ENCODE measurements at places on chromosomes 13 and 19.

DNA sequence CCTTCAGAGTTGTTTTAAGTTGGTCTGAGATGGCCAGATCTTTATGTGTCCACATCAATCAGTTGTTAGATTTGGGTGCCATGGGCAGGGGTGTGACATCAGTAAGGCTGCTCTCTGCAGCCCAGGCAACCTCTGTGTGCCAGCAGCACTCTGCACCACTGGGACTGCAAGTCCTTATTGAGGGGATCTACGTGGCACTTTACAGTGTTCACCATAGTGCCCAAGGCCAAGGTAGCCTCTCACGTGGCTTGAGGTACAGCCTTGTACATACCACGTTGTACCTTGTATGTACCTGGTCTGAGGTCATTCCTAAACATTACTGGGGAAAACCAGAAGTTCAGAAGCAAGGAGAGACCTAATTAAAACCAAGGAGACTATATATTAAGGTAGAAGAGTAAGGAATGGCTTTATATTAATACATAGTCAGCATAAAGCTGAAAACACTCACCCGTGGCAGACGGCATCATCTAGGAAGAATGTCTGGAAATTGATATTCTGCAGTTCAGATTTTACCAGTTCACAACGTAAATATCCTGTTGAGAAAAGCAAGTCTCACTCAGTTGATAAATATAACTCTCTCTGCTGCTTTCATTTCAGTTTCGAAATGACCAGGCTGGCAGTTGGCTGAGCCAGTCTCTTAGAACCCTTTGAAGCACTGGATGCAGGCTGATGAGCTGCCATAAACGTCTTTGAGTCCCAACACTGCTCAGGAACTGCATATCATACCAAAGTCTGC lies 128.8 kb downstream of the ZDHHC20 start:
- H3K36me3 ChIP-seq = no peaks in the 10 kb centered on the region
- H3K4me3 ChIP-seq = no peak overlapping the region
- no peak for DNase-seq
- no peaks in the 10 kb centered on the region for H3K27me3 ChIP-seq
- H3K4me1 ChIP-seq = no peaks in the 10 kb centered on the region

GRCh38 chr19:51824281-51825005 lies 29.5 kb downstream of the FPR3 start:
- DNase-seq = no peak
- no peak overlapping the region for H3K27ac ChIP-seq
- H3K4me3 ChIP-seq = no peak overlapping the region
- no peaks in the 10 kb centered on the region for H3K36me3 ChIP-seq

- H3K4me1 ChIP-seq = no peaks in the 10 kb centered on the region
- H3K36me3 ChIP-seq = no peaks in the 10 kb centered on the region
- no peaks in the 10 kb centered on the region for H3K27me3 ChIP-seq
- no peak overlapping the region for H3K27ac ChIP-seq
These were observed 57.9 kb upstream of the VSTM2B start for GRCh38 chr19:29467824-29468401.

GRCh38 chr13:32035716-32036115 lies 4.1 kb downstream of the FRY start:
- H3K27ac ChIP-seq = peak overlapping the region; percentile 62
- H3K4me1 ChIP-seq = no peaks in the 10 kb centered on the region
- no peaks in the 10 kb centered on the region for H3K27me3 ChIP-seq

- DNase-seq = peak; percentile 72
- H3K36me3 ChIP-seq = no peaks in the 10 kb centered on the region
- peak overlapping the region; percentile 99 for H3K4me3 ChIP-seq
These were observed 1.1 kb upstream of the ZNF581 start for GRCh38 chr19:55642153-55643002.

- no peaks in the 10 kb centered on the region for H3K27me3 ChIP-seq
- H3K36me3 ChIP-seq = peaks cover 8% of the 10 kb centered on the region
- H3K27ac ChIP-seq = peak overlapping the region; percentile 97
These were observed 1.3 kb upstream of the INTS6 start for GRCh38 chr13:51453959-51454703.

DNA sequence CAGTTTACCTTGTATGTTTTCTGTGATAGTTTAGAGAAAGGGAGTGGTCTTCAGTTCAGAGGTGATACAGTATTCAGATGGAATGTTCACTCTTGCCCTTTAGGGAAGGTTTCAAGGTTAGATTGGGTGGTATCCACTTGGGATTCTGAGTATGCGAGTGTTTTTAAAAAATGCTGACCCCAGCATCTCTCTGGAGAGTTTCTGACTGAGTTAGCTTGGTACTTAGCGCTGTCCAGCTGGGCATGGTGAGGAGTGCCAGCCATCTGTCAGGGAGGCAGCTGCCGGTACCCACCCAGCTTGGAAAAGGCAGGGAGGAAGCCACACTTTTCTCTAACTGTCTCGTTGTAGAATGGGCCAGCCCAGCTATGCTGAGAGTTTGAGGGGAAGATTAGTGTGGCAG lies 63.3 kb downstream of the ARHGEF7 start:
- no peak overlapping the region for H3K27ac ChIP-seq
- DNase-seq = no peak
- H3K4me3 ChIP-seq = no peak overlapping the region
- no peaks in the 10 kb centered on the region for H3K27me3 ChIP-seq
- peaks cover 11% of the 10 kb centered on the region for H3K4me1 ChIP-seq
- no peaks in the 10 kb centered on the region for H3K36me3 ChIP-seq

DNA sequence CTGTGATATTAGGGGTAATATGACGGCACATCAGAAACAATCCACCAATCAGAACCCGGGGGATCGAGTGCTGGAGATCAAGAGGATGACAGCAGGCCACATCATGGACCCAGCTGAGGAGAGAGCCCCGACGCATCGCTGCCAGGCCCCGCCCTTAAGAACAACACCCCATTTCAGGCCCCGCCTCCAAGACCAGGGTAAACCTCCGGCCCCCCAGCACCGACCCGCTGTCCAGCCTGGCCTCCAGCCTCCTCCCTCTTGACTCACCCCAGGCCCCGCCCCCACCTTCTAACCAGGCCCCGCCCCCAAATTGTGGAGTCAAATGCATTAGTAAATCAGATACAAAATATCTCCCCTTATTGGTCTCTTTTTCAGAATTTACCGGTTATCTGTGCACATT lies 4.7 kb upstream of the ZNF611 start:
- H3K27me3 ChIP-seq = no peaks in the 10 kb centered on the region
- no peak for DNase-seq
- H3K4me1 ChIP-seq = peaks cover 13% of the 10 kb centered on the region
- no peaks in the 10 kb centered on the region for H3K36me3 ChIP-seq
- H3K4me3 ChIP-seq = no peak overlapping the region

GRCh38 chr13:68714292-68714691 lies 1393.3 kb upstream of the ATXN8OS start:
- no peaks in the 10 kb centered on the region for H3K4me1 ChIP-seq
- no peaks in the 10 kb centered on the region for H3K27me3 ChIP-seq
- H3K36me3 ChIP-seq = no peaks in the 10 kb centered on the region
